ENCODE measurements at places on chromosomes 13 and 19. TPM values are rescaled to one million over a fixed set of nuclear protein-coding genes. Genes with fewer than 3 reads are reported as not detected.

PGLYRP1 gene
- not detected for total RNA-seq

TSKS gene
- total RNA-seq = not detected

FUT3 gene
- total RNA-seq = not detected

ZNF570 gene
- 3.5 TPM for total RNA-seq

ZFR2 gene
- total RNA-seq = 0.36 TPM

KANK2 gene
- 47.9 TPM for total RNA-seq
